ENCODE measurements at places on chromosomes 11 and 22.

DNA sequence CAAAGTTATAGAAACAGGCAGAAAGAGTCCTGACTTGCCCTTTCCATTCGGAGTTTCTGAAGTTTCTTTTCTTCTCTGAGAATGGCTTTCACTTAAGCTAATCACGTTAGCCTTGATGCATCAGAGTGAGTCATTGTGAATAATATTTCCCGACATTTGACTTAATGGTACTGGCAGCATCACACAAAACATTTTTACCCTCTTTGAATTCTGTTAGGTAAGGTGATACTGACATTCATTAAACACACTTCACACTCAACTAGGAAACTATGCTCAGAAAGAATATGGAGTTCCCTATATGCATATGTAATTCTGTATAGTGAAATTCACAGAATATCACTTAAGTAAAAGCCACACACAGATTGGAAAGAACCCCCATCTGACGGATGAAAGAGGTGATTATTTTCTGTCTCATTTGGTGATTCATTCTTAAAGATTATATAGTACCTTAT is 120.8 kb upstream of the ARHGAP20 start:
- no peak for DNase-seq

- DNase-seq = no peak
Measured at GRCh38 chr11:128777369-128778011, 83.6 kb downstream of the FLI1 start.

DNA sequence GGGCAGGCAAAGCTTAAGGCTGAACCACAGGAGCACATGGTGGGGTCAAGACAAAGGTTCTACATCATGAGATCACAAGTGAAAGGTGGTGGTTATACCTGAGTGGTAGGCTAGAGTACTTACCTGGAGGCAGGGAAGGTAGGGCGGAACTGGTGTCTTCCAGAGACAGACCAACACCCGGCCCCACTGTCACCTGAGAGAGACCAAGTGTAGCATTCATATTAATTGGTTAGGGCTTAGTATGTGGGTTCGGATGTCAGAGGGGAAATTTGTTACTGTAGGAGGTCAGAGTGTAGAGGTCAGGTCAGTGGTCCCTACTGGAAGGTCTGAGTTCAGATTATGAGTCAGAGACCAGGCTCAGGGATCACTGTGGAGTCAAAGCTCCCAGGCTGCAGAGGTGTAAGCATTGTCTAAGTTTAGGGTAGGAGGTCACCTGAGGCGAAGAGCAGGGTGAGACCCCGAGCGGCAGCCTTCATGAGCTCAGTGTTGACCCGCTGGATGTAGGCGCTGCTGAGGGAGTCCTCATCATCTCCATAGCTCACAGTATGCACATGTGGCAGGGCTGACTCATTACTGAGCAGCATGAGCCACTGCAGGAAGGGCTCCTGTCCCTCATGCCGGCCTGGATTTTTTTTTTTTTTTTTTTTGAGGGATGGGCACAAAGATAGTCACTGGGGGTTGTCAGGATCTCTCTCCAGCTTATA is 3.2 kb downstream of the TPP1 start:
- DNase-seq = no peak

- DNase-seq = no peak
Measured at GRCh38 chr22:32628628-32629572, 154.3 kb downstream of the FBXO7 start.

DNA sequence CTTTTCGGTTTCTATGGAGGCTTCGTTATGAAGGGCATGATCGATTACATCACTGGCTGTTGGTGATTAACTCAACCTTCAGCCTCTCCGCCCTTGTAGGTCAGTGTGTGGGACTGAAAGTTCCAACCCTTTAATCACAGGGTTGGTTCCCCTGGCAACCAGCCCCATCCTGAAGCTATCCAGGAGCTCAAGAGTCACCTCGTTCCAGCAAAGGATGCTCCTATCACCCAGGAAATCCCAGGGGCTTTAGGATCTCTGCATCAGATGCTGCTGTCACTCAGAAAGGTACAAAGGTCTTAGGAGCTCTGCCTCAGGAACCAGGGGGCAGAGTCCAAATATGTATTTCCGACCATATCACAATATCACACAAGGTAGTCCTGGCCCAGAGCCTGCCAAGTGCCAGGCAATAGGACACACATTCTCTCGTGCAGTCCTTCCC is 123.5 kb upstream of the PARVA start:
- DNase-seq = no peak

- DNase-seq = no peak
Measured at GRCh38 chr11:72343006-72343756, 91.2 kb downstream of the CLPB start.

GRCh38 chr11:86115542-86116385 is 46.9 kb upstream of the PICALM start:
- no peak for DNase-seq

GRCh38 chr22:21568347-21569075 is 997 bp downstream of the UBE2L3 start:
- peak; percentile 43 for DNase-seq

- DNase-seq = peak; percentile 30
Measured at GRCh38 chr11:59053387-59053786, 32.7 kb upstream of the GLYATL1B start.

GRCh38 chr11:27672836-27673464 is 27.3 kb downstream of the BDNF start:
- no peak for DNase-seq

GRCh38 chr11:3873712-3874349 is 18.4 kb downstream of the STIM1 start:
- DNase-seq = no peak

DNA sequence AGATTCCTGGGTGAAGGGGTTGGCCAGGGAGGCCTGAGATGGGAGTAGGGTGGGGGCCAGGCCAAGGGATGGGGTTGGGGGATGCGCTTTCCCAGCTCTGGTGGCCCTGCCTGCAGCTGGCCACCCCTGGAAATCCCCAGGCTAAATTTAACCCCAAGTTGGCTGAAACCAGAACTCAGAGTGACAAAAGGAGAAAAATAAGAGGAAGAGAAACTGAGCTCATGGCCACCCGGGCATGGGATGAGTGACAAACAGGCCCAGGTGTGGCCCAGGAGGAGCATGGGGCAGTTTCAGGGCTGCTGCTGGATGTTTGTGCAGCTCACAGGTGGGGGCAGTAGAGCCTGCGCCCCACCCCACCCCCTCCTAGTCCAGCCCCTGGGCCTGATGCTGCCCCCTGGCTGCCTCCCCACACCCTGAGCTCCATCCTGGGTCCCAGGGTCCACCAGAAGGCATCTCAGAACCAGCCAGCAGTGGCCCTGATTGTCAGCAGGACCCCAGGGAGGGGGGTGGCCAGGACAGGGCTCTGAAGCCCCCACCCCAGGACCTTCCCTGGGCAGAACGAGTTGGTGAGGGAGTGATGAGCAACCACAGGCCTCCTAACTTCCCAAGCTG is 48.0 kb downstream of the IGLL5 start:
- no peak for DNase-seq

GRCh38 chr11:104970756-104971155 is 2.4 kb upstream of the CASP4 start:
- no peak for DNase-seq

DNA sequence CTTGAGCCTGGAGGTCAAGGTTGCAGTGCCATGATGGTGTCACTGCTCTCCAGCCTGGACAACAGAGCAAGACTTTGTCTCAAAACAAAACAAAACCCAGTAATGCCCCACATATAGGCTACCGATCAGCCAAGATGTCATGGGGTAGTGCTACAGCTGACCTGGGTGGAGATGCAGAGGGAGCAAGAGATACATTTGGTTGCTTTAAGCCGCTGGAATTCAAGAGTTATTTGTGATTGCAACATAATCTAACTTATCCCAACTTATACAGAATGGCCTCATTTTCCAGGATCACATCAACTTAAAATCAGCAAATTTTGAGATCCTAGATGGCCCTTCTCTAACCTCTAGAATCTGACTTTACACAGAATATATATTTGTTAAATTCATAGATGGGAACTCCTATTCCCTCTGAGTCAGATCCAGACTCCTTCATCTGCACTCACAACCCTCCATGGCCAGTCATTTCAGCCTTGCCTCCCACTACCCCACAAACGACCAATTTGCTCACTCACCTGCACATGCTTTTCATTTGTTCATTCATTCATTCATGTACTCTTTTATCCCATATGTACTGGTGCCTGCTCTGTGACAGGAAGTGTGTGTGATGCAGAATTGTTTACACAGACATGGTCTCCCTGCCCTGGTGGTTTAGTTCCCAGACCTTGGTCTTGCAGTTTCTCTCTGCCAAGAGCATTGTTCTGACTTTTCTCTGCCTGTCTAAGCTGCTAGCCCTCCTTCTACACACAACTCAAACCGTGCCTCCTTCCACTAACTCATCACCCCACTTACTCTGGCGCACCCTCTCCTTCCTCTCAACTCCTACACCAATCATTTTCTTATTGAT is 24.1 kb upstream of the APLNR start:
- no peak for DNase-seq
